ENCODE measurements at places on chromosomes 4 and X.

DNA sequence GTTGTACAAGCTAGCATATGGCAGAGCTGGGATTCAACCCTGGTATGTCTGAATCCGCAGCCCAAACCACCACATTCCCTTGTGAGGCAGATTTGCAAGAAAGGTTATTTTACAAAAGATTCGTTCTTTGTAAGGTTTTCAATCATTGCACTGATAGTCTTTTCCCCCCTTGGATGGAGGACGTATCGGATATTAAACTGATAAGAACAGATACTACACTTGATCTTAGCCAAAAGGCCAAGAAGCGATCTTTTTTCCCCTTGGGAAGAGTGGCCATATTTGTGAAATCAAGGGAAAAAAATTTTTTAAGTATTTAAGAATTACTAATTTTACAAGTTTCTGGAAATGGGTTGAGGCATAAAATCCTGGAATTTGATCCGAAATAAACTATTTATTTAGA is 34.4 kb upstream of the MSMO1 start:
- no peak for DNase-seq

DNA sequence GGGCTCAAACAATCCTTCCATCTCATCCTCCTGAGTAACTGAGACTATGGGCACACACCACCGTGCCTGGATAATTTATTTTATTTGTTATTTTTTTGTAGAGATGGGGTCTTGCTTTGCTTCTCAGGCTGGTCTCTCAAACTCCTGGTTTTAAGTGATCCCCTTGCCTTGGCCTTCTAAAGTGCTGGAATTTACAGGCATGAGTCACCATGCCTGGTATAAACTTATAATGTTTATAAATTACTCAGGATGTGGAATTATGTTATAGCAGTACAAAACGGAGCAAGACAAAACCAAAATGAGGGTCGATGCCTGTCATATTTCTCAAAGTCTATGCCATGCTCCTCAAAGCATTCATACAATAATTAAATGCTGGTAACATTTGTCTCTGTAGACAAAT is 29.8 kb upstream of the TEX13C start:
- no peak for DNase-seq

DNA sequence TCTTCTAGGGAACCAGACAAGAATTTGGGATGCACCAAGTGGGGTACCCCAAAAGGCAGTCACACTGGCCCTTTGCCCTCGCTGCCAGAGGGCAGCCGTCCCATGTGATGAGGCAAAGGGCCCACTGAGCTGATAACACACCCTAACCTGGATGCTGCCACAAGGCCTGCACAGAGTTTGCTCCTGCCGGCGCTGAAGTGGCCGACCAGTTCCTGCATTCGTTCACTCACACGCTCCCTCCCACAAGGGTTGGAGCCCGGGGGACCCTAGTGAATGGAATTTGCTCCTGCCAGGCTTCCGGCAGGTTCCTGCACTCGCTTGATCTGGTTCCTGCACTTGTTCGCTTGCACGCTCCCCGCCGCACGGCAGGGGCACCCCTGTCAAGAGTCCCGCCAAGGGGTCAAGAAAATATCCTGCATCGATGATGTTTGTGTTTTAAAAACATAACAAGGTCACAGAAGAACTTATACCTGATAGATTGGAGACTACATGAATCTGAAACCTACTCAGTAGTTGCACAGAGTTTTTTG is 296.4 kb upstream of the VCX start:
- no peak for DNase-seq

GRCh38 chrX:20361081-20361889 is 94.6 kb upstream of the RPS6KA3 start:
- no peak for DNase-seq

All from right renal pelvis (tissue), 4 donors.